Small intestine (tissue), 16 donors: ENCODE measurements at places on chromosomes 7 and 10. TPM values are rescaled to one million over a fixed set of nuclear protein-coding genes. Genes with fewer than 3 reads are reported as not detected.

SPDYE6 gene
- polyA plus RNA-seq = not detected

RAPGEF5 gene
- 33.4 TPM for polyA plus RNA-seq

TWNK gene
- 10.2 TPM for polyA plus RNA-seq

LSM8 gene
- polyA plus RNA-seq = 15.9 TPM
